ENCODE measurements at places on chromosomes 5 and 9. TPM values are rescaled to one million over a fixed set of nuclear protein-coding genes. Genes with fewer than 3 reads are reported as not detected.

DNA sequence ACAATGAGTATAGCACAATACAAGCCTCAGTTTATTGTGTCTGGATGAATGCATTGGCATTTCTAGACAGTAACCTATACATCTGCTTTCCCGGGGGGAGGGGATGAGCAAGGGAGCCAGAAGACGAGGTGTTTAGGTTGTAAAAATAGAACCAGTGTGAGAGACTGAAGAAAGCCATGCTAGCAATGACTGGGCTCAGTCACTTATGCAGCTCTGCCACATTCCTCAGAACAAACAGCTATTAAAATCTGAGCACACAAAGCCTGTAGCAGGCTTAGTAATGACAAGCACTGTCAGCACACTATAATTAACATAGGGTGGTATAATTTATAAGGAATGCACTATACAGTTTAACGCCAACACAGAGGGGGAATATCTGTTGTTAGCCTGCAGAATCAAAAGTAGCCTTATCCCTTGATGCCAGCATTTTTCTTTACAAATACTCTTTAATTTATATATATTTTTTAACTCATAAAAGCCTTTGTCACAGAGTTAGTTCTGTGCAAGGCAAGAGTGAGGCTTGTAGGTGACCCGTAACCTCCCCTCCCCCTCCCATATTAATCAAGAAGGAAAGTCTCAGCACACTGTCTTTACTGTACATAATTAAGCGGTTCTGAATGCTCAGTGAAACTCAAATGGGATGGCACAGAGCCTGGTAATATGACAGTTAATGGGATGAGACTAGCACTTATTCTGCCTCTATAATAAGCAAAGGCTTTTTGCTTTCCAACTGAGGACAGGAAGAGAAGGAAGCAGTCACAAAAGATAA, 295.4 kb downstream of the CSNK1G3 start:
- DNase-seq, result no peak

- DNase-seq, result no peak
Observed at GRCh38 chr5:14467886-14468285, 113.7 kb upstream of the OTULINL start.

- peak; percentile 50 for DNase-seq
Observed at GRCh38 chr5:55232271-55232984, 980 bp downstream of the CCNO start.

DNA sequence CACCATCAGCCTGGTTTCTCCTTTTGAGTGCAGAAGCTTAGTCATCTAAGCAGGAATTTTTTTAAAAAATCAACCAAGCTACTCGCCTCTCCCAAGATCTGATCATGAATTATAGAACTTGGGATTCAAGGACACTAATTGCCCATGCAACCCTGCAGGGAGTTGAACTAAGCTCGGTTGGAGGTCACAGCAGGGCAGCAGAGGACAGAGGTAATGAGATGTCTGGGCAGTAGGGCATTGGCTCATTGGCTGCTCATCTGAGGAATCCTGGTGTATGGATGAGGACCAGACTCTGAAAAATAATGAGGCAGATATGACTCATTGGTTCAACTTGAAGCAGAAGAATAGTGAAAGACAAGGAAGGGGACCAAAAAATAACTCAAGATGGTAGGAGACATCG, 111.8 kb upstream of the TLE1 start:
- DNase-seq, result no peak

- no peak for DNase-seq
Observed at GRCh38 chr9:33619666-33620404, 95.8 kb downstream of the ANKRD18B start.

- DNase-seq, result no peak
Observed at GRCh38 chr5:141867651-141868050, 10.6 kb downstream of the PCDH1 start.

DNA sequence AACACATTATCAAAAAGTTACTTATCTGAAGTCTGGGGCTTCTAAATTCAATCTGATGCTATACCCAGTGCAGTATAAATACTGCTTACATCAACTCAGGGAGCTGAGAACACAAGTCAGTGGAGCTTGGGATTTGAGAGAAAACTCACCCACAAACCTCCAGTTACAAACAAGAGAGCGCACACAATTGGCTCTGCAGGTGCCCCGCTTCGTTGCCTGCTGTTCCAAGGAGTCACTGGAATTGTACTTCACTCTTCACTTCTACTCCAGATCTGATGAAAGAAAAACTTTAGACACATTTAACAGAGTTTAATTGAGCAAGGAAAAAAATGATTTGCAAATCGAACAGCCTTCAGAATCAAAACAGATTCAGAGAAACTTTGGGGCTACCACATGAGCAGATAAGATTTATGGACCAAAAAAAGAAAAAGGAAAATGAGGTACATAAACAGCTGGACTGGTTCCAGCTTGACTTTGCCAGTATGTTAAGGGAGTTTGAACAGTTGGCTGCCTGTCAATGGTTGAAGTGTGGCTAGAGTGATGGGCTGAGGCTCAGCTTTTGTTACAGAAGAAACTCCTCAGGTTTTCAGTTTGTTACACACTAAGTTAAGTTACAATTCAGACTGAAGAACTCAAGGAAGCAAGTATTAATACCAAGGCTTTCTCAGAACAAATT, 156.6 kb downstream of the AOPEP start:
- DNase-seq, result no peak

DNA sequence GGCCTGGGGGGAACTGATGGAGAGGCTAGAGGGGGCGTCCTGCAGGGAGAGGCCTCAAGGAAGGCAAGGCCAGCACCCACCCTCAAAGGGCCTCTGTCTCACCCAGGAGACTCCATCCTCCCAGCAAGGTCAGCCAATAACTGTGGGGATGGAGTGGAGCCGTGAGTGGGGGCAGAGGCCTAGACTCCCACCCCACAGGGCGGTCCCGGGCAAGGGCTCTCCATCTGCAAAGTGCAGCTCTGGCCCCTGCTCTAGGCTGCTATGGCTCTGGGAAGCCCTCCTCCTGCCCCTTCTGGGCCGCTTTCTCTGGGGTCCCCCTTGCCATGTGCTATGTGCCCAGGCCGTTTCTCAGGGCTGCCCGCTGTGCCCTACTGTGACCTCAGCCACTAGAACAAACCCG, 14.0 kb downstream of the FPGS start:
- DNase-seq, result no peak

- no peak for DNase-seq
Observed at GRCh38 chr5:158861366-158861765, 238.3 kb downstream of the EBF1 start.

DNA sequence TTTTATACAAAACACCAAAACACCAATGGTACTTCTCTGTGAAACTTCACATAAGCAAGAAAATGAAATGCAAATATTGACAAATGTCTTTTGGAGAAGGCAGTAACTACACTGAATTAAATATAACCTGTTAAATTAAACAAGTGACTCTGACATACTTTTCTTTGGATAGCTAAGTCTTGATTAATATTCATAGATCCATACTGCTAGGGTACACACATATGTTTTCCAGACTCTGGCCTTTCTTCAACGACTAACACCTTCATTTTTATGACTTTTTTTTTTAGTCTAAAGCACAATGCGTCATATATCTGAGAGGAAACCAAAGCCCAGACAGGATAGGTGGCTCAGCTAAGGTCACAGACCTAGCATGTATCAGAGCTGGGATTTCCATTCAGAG, 263.7 kb downstream of the TENT4A start:
- DNase-seq, result no peak

- no peak for DNase-seq
Observed at GRCh38 chr9:69579760-69580581, 92.2 kb downstream of the APBA1 start.

DNA sequence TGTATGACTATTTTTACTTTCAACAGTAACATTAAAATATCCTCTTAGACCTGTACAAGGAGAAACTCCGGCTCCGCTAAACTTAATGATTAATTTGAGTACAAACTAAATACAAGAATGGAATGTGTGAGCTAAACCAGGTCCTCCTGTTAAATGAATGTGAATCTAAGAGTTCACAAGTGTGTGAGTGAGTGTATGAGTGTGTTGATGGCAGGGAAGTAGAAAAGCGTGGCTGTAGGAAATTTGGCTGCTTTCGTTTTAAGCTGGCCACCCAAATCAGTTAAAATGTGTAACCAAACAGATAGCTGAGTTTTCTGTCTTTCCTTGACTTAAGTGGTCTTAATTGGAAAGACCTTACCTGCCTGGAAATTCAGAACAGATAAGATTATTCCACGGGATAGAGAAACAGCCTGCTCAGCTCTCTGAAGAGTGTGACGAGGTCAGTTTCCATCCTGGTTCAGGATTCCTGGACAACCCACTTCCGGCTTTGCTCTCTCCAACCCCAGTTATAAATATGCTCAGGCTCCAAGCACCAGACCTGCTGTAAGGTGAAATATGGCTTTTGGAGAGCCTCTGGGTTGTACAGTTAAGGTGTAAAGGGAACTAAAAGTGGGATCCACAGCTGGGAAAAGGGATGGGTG, 908.6 kb upstream of the EDIL3 start:
- no peak for DNase-seq

- no peak for DNase-seq
Observed at GRCh38 chr5:153546566-153546965, 56.1 kb downstream of the GRIA1 start.

DNA sequence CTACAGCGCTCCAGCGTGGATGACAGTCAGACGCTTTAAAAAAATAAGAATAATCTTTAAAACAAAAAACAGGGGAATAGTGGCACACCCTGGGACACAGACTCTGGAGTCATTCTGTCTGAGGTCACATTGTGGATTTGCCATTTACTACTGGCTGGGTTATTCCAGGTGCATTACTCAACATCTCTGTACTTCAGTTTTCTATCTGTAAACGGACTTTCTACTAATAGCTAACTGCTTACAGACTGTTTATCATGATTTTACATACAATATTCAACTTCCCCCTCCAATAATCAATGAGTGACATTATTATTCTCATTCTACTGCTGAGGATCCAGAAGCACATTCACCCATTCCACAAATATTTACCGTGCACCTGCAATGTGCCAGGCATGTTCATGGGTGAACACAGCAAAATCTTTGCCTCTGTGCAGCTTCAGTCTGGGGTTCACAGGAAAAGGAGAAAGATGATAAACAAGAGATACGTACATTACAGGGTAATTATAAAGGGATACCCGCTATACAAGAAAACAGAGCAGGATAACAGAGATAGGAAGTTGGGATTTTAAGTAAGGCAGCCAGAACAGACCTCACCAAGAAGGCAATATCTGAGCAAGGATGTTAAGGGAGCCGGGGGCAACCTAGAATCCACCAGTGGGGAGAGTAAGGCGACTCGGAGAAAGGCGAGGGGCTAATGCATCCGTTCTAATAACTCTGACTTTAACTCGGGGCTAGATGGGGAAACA, 984 bp upstream of the RAD23B start:
- DNase-seq, result no peak

The PCDHB9 gene
- total RNA-seq, result 12.2 TPM

The LRRC19 gene
- not detected for total RNA-seq

The ALDH1A1 gene
- not detected for total RNA-seq

The AK8 gene
- total RNA-seq, result 0.44 TPM

The SPINK5 gene
- total RNA-seq, result 7.5 TPM

The C9orf153 gene
- 0.27 TPM for total RNA-seq

The FAM163B gene
- total RNA-seq, result 0.51 TPM

The SLC45A2 gene
- 0.76 TPM for total RNA-seq

The CDO1 gene
- total RNA-seq, result 136 TPM

The CAMLG gene
- 41.4 TPM for total RNA-seq
